ENCODE measurements at places on chromosomes 1 and 21.

GRCh38 chr1:247906504-247907047 is 11.2 kb downstream of the OR2W3 start:
- DNase-seq = peak; percentile 75

GRCh38 chr21:38743772-38744529 is 61.8 kb upstream of the ETS2 start:
- DNase-seq = no peak

GRCh38 chr21:38261851-38262250 is 5.1 kb downstream of the KCNJ15 start:
- DNase-seq = no peak

- no peak for DNase-seq
These were observed 242.5 kb upstream of the AJAP1 start for GRCh38 chr1:4411862-4412261.

DNA sequence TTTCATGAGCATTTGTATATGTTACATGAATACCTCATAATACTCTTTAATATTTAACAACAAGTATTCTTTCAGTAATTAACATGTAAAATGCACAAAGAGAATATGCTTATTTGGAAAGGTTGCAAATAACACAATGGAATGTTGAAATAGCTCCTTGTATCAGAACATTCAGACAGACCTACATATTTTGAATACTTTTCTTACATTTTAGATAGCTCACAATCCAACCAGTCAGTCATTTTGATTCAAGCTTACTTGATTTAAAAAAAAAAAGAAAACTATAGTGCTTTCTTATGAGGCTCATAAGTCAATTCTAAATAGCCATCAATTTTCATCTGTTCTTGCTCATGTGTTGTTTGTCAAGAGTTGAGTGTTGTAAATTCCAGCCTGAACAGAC is 518.8 kb downstream of the ADGRL2 start:
- DNase-seq = no peak

DNA sequence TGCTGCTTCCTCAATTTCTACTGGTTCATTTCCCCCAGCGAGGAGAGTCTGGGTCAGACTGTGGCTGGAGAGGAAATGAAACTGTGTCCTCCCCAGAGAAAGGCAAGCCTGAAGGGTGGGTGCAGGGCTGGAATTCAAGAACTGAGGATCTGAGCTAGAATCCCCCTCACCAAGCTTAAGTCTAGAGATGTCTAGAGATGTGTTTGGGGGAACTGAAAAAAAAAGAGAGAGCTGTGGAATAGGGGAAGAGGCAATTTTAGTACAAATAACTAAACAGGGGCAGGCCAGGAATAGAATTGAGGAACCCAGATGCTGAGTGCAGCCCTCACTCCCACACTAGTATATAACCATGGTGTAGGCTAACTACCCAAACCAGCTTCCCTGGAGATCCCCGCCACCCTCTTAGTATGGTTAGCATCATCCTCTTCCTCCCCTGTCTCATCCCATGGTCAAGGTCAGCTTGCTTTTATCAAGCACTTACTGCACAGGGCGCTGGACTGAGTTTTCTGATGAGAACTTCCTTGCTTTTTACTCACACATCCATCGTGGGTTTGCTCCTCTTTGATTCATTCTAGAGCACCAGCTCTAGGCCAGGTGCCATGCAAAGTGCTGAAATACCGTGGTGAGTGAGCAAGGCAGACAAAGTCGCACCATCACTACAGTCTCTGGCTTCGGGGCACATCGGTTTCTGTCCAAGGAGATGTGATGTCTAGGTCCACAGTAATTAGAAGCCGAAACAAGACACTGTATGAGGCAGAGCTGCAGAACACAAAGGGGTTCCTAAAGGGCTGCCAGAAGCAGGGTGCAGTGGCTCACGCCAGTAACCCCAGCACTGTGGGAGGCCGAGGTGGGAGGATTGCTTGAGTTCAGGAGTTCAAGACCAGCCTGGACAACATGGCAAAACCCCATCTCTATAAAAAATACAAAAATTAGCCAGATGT is 112.9 kb upstream of the IPO9 start:
- DNase-seq = peak; percentile 87

GRCh38 chr1:206814716-206815341 is 42.5 kb upstream of the IL10 start:
- no peak for DNase-seq

DNA sequence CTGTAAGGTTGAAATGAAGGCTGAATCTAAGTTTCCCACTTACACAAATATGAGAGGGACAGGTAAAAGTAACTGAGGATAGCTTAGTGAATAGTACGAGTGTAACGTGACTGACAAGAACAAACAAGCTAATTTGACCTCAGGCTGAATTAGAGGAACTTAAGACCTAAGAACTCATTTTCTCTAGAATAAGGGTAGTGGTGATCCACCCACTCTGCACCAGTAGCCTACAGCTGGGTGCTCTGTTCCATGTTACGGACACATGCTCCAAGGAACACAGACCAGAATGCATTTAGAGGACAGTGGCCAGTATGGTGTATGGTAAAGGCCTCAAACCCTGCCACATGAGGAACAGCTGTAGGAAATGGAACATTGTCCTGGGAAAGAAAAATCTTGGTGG is 14.9 kb upstream of the TMEM9 start:
- no peak for DNase-seq

- DNase-seq = no peak
These were observed 461.1 kb downstream of the DSCAM start for GRCh38 chr21:40385883-40386282.

DNA sequence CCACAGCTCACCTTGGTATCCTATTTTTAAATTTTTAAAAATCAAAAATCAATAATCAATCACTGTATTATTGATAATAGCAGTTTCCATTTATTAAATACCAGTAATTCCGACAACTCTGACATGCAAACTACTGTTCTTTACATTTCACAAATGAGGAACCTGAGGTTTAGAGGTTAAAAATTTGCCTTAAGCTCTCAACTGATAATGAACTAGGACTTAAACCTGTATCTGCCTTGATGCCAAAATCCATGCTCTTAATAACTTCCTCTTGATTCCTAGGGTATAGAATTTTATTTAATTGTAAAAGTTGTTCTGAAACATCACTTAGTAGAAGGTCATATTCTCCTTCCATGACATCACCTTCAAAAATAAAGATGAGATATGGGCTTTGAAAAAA is 5.6 kb downstream of the ARHGAP29 start:
- DNase-seq = no peak

DNA sequence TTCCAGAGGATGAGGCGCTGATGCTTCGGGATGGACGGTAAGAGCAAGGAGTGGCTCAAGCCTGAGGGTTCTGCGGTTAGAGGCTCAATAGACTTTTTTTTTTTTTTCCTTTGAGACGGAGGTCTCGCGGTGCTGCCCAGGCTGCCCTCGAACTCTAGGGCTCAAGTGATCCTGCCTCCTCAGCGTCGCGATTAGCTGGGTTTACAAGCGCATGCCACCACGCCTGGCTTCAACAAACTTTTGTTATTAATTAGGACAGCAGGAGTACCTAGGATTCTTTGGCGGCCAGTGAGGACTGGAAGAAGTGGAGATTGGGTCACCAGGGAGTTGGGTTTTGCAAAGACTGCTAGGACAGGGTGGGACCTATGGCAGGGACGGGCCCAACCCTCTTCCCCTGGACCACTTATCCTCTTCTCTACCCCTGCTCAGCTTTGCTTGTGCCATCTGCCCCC is 587 bp downstream of the SCNM1 start:
- no peak for DNase-seq

All from KBM-7 (cell line).